Peyer's patch (tissue), 4 donors: ENCODE measurements at places on chromosomes 16 and 17. TPM values are rescaled to one million over a fixed set of nuclear protein-coding genes. Genes with fewer than 3 reads are reported as not detected.

Gene CCL13
- not detected for total RNA-seq

- no peaks in the 10 kb centered on the region for H3K4me1 ChIP-seq
- H3K27me3 ChIP-seq: no peaks in the 10 kb centered on the region
- DNase-seq: no peak
- peak overlapping the region; percentile 52 for H3K27ac ChIP-seq
- peaks cover 21% of the 10 kb centered on the region for H3K36me3 ChIP-seq
- no peak overlapping the region for H3K4me3 ChIP-seq
These were observed 44.4 kb downstream of the ZNF778 start for GRCh38 chr16:89261691-89262563.

Gene USP10
- total RNA-seq: 85.5 TPM

Gene PHKG2
- total RNA-seq: 61.0 TPM

GRCh38 chr16:89173174-89173921, 1.8 kb downstream of the CDH15 start:
- H3K4me3 ChIP-seq: no peak overlapping the region
- H3K4me1 ChIP-seq: no peaks in the 10 kb centered on the region
- no peak overlapping the region for H3K27ac ChIP-seq
- H3K27me3 ChIP-seq: no peaks in the 10 kb centered on the region
- no peaks in the 10 kb centered on the region for H3K36me3 ChIP-seq

DNA sequence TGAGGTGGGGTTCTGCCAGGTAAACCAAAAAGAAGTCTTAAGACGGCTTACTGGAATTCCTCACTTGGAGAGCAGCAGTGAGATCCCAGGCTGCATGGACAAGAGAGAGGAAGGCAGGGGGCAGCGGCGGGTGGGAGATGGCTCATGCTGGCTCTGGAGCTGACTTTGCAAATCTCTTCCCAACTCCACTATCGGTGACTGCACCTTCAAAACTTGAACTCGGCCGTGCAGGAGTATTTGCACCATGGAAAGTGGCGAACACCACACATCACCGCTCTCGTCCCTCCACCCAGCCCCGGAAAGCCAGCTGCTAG, 16.7 kb downstream of the CA5A start:
- H3K4me1 ChIP-seq: no peaks in the 10 kb centered on the region
- no peak overlapping the region for H3K27ac ChIP-seq
- no peak overlapping the region for H3K4me3 ChIP-seq

GRCh38 chr17:76738468-76738850, 540 bp downstream of the MFSD11 start:
- H3K4me1 ChIP-seq: peaks cover 23% of the 10 kb centered on the region
- peak overlapping the region; percentile 100 for H3K27ac ChIP-seq
- H3K36me3 ChIP-seq: no peaks in the 10 kb centered on the region
- no peaks in the 10 kb centered on the region for H3K27me3 ChIP-seq
- H3K4me3 ChIP-seq: peak overlapping the region; percentile 97
- DNase-seq: no peak

DNA sequence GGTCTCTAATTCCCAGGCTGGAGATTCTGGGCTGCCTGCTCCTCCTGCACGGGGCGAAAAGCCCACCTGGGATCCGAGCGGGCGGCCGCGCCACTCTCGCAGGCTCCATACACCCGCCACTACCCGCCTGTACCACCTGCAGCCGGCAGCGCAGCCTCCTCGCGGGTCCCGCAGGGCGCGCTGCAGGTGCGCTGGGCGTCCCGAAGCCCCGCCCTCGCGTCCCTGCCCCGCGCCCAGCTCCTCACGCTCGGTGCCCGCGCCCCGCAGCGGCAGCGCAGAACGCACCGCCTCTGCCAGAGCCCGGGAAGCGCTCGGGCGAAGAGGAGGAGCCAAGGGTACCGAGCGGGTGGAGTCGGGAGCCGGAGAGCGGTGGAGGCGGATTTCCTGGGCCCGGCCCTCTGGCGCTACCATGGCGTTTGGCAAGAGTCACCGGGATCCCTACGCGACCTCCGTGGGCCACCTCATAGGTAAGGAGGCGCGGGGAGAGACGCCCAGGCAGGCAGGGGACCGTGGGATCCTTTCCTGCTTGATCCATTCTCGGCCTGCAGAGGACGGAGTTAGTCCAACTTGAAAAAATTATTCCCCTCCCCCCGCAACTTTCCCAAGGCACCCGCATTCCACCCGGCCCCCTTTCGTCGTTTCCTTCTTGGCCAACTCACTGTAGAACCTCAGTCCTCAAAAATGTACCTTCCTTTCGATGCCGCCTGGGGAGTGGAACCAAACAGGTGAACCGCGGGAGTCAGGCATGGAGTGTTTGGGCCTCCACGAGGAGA, at the start of gene TOM1L1:
Gene TOM1L1, plus strand, starts transcription at position 396 of the 773 bp plus-strand sequence. Its CDS starts 14 bp downstream, at position 410.
- no peaks in the 10 kb centered on the region for H3K36me3 ChIP-seq
- peak within 1 kb of the TSS; percentile 78 for H3K27ac ChIP-seq
- no peaks in the 10 kb centered on the region for H3K4me1 ChIP-seq
